LHCN-M2 (cell line): ENCODE measurements at places on chromosomes 6 and 20.

- no peak for DNase-seq
These were observed 249.0 kb downstream of the EPM2A start for GRCh38 chr6:145486306-145486705.

DNA sequence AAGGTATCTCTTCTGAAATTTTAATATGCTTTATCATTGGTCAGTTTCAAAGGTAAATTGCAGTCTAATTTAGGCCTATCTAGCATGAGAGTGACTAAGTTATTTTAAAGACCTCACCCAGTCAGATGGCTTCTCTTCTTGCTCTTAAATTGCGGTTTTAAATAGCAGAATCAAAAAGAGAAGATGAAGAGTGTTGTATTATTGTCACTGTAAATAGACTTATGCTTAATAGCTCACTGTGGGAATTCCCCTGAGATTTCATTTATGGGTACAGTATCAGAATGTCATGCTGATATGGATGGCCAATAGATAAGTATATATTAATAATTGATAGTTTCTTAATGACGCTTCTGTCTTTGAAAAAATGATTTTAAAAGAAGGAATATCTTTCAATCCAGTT lies 35.7 kb downstream of the AIG1 start:
- DNase-seq = no peak

- DNase-seq = no peak
These were observed 7.8 kb downstream of the STX7 start for GRCh38 chr6:132505158-132505557.

DNA sequence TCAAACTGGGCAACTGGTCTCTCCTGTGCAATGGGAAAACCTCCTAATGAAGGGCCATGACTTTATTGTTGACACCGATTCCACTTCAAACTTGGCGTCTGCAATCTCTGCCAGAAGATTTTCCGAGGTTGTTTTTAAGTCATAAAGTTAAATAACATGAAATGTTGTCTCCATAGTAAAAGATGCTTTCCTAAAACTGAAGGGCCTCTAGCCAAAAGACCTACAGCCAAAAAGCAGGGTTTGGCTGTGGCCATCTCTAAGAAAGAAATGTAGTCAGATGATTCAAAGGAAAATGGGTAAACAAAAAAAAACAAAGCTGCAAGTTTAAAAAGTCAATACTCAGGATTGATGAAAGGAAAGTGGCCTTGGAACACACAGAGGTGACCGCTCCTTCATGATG lies 14.1 kb downstream of the CD93 start:
- DNase-seq = no peak

- DNase-seq = peak; percentile 14
These were observed 63.3 kb downstream of the TSPYL4 start for GRCh38 chr6:116190550-116190949.

DNA sequence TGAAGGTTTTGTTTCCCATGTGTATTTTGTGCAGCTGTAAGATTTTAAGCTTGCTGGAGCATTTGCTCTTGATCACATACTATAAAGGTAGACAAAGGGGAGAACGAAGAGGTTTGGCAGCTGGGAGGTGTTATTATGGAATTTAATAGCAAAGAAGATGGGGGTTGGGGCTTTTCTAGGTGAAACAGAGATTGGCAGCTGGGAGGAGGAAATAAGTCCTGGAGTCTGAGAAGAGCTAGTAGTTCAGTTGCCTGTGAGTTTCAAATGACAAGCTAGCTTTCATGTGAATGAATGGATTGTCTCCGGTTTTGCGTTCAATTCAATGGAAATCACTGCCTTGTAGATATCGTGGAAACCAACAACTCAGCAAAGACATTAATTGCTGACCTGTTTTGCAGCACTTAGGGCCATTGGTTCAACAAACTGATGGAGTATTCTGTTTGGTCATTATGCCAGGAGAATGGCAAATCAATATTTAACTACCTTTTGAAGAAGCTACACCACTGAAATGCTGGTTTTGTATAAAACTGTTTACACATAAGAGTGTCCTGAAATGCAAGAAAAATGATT lies 38.1 kb upstream of the FLRT3 start:
- no peak for DNase-seq

GRCh38 chr6:105336986-105337385 lies 65.9 kb downstream of the PREP start:
- no peak for DNase-seq

DNA sequence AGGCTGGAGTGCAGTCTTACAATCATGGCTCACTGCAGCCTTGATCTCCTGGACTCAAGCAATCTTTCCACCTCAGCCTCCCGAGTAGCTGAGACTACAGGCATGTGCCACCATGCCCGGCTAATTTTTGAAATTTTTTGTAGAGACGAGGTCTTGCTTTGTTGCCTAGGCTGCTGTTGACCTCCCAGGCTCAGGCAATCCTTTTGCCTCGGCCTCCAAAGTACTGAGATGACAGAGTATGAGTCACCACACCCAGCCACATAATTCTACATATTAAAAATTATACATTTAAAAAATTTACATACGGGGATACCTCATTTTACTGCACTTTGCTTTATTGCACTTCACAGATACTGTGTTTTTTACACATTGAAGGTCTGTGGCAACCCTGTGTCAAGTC lies 115.1 kb downstream of the MAN1A1 start:
- no peak for DNase-seq

GRCh38 chr6:25519856-25520255 lies 132.2 kb upstream of the SCGN start:
- DNase-seq = peak; percentile 21

DNA sequence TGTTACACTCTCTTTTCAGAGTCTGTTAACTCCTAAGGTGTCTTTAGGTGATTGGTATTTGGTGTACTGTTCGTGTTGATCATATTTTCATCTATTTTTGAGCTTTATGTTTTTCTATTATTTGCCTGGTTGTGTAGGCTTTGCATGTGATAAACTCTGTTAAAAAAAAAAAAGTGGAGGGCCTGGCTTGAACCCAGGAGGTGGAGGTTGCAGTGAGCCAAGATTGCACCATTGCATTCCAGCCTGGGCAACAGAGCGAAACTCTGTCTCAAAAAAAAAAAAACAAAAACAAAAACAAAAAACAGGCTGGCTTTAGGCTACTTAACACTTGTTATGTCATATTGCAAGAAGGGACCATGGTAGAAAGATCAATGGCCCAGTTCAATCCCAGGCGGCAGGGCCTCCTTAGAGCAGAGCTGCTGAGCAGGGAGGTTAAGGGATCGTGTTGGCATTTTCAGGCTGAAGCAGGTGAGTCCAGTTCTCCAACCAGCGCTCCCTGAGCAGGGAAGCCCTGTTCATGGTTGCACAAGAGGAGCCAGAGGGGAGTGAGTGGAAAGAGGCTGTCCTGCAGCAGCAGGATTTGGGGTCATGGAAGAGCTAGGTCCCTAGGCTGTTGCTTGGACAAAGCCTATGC lies 8.5 kb downstream of the PYGB start:
- no peak for DNase-seq

- DNase-seq = peak; percentile 31
These were observed 20.7 kb downstream of the RIPK1 start for GRCh38 chr6:3088968-3089367.

DNA sequence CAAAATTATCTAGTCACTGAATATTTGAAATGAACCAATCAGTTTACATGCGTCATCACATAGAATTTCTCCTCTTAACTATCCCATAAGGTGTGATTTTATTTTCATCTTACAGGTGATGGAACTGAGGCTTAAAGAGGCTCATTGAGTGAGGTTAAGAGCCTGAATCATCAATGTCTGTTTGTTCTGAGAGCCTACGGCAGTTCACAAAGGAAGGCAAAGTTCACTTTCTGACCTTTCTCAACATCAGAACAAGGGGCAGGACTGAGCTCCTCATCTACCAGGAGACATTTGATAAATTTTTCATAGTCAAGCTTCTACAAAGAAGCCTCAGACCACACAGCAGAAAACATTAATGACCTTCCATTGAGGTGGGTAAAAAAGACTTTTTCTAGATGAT lies 54.9 kb upstream of the OLIG3 start:
- no peak for DNase-seq

DNA sequence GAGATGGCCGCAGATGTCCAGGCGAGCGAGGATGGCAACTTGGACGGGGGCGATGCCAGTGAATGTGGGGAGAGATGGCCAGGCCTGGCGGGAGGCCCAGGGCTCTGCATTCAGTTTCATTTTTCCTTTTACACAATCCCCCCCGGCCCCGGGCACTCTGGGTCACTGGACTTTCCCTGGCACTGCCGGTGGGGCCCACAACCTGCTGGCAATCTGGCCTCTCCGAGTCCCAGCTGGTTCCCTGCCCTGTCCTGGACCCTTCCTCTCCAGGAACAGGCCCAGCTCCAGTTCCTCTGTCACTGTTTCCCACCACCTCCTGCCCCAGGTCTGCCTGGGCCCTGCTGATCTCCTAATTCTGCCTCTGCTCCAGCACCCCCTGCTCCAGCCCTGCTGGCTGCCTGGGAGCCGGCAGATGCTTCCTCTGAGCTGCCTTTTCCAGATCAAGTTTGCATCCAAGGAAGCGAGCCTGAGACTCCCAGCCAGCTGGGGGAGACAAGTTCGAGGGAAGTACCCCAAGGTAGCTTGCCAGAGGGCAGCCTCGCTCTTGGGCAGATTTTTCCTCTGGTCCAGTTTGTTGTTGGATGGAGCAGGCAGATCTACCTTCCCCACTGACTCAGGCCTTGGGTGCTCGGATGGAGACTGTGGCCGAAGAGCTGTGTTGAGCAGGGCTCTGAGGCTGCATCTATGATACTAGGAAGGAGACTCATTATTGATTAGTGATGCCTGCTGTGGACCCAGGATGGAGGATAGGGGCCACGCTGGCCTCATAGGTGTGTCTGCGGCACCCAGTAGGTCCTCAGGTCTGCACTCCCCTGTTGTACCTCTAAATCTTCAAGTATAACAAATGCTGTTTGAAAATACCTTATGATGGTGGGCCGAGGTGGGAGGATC lies 83.2 kb downstream of the CEBPB start:
- no peak for DNase-seq
